ENCODE measurements at places on chromosomes 16 and 17.

DNA sequence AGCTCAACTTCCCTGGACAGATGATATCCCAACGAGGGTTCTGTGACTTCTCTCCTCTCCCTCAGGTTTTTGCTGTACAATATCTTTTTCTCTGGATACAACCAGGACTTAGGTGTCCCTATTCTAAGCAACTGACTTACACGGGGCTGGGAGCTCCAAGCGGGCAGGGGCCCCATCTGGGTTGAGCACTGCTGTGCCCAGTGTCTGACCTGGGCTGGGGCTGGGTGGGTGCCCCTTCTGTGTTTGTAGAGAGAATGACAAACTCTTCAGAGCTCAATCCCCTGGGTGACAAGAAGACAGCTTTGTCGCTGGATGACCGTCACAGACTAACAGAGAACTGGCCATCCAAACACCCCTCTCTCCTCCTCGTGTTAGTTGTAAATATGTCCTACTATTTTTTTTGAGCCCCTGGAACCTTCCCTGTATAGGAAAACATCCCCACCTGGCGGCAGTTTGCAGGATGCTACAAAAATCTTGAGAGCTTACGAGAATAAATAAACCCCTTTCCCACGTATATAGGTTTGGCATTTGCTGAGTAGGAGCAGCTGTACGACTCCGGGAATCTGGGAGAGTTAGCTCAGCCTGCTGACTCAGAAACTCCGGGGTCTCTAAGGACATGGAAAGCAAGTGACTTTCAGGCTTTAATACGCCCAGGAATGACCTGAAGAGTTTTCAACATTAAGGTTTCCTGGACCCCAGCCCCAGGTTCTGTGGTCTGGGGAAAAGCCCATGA lies 23.7 kb upstream of the RCVRN start:
- DNase-seq = no peak

- no peak for DNase-seq
Measured at GRCh38 chr17:58702708-58703107, 10.3 kb downstream of the RAD51C start.

DNA sequence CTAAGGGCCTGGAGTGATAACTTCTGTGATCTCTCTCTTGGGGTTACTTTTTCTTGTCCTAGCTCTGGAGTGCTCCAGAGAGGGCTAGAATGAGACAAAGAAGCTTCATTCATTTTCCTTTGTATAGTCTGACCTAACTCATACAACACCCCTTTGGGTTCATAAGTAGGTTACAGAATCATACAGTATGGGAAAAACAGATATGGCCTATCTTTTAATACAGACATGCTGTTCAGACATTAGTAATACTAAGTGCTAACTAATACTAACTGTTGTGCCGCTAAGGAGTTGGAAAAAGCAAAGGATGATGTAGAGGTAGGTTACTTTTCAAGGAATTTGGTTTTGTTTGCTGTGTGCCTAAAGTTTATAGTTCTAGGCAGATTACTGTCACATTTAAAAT lies 84.7 kb downstream of the NLK start:
- DNase-seq = no peak

DNA sequence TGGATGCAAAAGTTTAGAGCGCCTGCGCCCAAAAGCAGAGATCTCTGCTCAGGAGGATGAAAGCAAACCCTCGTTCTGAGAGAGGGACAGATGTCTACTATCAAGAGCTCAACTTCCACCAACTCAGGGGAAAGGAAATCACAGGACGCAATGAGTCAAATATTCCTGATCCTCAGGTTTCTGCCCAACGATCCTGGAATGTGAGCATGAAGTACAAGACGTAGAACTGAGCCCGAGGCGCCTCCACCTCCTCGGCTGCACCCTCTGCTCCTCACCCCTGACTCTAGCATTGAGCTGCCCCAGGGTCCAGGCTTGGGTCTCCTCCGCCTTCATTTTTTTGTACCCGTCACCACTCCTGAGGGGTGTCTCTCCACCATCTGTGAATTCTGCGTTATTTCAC lies 15.4 kb downstream of the IFT140 start:
- no peak for DNase-seq

DNA sequence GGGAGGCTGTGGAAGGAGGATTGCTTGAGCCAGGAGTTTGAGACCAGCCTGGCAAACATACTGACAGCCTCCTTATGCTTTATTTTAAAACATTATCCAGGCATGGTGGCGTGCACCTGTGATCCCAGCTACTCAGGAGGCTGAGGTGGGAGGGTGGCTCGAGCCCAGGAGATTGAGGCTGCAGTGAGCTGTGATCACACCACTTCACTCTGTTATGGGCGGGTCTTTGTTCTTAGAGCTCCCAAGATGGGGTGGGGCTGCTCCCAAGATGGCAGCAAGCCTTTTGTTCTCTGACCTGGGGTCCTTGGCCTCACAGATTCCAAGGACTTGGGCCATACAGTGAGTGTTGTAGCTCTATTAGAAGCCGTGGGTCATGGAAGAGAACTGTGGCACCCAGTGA lies 26.1 kb upstream of the ST6GALNAC2 start:
- DNase-seq = no peak

GRCh38 chr17:64331366-64331765 lies 59.3 kb downstream of the PECAM1 start:
- no peak for DNase-seq

DNA sequence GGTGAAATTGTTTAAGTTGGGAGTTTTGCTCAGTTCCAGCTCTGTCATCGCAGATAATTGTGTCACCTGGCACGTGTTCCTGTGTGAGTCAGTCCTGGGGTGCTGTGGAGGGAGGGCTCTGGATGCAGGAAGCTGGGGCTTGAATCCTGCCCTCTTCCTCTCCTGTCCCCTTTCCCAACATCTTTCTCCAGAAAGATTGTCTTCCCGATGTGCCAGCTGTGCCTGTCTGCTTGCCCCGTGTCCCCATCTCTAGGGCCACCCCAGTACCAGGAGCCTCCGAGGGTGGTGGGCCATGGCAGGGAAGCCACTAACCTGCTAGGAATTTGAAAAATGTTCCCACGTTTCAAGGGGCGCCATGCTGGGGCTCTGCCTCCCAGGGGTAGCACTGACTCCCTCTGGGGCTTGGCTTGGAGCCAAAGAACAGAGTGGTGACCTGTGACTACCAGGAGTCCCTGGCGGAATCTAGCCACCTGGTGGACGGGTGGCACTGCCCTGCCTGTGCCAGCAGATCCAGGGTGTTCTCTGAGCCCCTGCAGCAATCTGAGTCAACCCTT lies 198.1 kb downstream of the ENGASE start:
- no peak for DNase-seq

DNA sequence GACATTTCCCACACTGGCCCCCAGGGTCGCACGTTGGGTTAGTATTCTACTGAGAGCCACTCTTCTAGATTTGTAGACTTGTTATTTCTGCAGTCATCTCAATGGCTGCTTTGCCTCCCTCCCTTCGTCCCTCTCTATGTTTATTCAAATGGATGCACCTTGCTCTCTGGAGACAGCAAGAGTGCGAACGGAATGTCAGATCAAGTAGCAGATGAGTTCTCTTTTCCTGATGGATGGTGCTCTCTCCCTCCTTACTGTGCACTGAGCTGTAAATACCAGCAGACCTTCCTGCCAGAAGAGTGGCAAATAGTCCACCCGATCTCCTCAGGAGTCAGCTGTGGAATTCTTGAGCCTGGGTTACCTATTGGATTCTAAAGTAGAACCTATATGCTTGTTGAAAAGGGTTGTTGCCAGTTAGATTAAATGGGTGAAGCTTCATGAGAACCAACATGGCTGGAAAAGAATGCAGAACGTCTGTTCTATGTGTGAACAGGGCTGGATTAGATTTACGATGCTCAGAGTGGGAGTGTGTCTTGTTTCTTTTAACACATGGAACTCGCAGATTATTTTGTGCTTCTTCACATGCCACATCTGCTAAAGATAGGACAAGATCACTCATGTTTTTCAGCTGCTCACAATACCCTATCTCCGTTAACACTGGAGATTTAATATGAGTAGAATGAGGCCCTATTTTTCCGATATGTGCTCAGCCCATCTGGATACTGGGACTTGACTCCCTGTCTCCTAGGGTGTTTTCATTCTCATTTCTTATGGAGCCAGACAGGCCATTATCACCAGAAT lies 6.1 kb downstream of the GNAO1 start:
- no peak for DNase-seq

DNA sequence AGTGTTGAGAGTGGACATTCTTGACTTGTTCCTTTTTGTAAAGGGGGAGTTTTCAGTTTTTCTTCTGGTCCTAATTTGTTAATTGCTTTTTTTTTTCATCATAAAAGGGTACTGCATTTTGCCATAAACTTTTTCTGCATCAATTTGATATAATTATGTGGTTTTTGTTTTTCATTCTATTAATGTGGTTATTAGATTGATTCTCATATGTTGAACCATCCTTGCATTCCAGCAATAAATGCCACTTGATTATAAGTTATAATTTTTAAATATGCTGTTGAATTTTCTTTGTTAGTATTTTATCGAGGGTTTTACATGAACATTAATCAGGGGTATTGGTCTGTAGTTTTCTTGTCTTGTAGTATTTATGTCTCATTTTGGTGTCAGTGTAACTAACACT lies 87.2 kb upstream of the SMIM36 start:
- no peak for DNase-seq

GRCh38 chr17:6365200-6365943 lies 69.5 kb downstream of the AIPL1 start:
- no peak for DNase-seq

- DNase-seq = peak; percentile 42
Measured at GRCh38 chr17:83200231-83200699, 120.9 kb downstream of the METRNL start.

DNA sequence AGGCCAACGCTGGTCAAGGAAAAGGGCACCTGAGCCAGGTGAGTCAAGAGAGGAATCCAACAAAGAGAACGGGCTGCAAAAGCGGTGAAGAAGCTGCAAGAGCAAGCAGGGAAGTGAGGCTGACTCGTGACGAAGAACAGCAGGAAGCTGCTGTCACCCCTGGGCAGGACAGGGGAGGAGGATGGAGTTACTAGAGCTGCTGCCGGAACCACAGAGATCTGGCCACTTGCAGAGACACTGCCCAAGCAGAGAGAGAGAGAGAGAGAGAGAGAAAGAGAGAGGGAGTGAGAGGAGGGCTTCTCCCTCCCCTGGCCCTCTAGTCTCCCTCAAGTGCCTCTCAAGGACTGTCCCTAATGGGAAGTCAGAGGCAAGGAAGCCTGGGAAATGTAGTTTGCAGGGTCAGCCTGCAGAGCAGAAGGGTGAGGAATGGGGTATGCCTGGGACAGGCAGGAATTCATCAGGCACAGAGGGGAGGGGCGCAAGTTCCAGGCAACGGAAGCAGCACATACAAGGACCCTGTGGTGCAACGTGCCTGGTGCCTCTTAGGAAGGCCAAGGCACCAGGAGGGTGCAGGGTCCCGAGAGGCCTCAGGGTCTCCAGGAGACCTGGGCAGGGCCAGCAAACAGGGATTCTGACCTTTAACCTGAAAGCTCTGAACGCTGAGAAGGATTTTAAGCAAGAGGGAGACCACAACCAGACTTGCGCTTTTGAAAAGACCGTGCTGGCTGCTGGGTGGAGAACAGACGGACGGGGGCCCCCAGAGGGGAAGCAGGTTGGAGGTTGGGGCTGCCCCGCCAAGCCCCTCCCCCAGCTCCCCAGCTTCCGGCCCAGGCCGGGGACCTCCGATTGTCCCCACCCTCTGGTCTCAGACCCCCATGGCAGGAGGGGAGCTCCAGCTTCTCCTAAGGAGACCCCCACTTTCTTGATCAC lies 45.8 kb upstream of the CIBAR2 start:
- no peak for DNase-seq

DNA sequence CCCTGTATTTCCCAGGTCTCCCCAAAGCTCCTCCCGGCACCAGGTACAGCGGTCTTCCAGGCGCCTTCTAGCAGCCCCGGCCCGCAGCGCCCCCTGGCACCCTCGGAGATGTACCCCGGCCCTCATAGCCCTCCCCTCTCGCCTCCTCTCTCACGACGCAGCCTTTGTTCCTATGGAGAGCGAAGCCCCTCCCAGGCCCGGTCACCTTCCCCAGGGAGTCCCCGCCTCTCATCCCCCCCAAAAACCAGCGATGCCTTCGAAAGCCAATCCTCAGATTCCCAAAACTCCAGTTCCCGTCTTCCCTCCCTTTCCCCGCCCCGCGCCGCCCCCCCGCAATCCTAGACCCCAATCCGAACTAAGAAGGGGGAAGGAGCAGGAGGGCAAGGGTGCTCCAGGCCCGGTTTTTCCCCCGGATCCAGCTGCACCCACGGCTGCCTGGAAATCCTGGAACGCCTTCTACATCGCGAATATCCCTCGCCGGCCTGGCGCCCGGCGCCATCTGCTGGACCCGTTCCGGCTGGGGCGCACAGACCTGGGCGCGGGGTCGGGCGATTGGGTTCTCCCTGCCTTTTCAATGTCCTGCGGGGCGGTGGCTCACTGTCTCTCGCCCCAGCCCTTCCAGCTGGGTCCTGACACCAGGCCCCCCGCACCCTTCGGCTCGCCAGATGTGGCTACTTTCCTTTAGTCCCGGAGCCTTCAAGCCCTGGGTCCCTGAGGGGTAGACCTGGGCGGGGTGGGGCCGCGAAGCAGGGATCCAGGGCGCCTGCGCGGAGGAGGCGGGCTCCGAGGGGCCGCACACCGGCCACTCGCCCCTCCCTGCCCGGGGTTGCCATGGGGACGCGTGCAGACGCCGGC lies at the start of gene DNAH2:
TSS of gene DNAH2 (plus strand) at position 844 of the 855 bp plus-strand sequence. CDS start 1,991 bp downstream, outside the sequence.
- DNase-seq = no peak

DNA sequence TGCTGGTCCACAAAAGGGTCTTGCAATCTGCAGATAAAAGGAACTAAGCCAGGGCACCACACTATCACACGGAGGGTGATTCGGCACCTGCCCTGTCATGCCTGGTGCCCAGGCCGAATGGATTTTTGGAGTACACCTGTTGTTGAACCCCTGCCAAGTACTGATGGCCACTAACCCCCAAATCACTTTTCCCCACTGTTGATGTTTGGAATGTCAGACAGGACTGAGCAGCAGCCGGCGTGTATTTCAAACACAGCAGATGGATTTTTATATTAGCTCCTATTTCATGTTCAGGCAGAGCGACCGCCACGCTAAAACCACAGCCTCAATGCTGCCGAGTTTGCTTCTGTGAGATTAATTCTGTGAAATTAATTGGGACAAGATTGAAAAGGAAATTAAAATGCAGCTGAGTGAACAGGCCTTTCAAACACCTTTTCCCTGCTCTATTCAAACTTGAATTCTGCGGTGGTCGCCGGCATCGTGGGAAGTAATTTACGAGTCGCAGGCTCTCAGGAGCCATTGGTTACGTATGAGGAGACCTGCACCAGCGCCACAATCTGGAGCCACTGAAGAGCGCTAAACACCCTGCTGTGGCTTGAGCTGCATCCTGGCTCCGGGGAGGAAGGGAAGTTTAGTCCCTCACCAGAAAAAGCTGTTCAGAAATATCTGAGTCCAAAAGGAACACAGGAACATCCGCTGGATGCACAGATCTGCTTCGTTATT lies 48.5 kb downstream of the SNX11 start:
- no peak for DNase-seq

GRCh38 chr16:15502041-15502725 lies 67.8 kb downstream of the BMERB1 start:
- DNase-seq = no peak

GRCh38 chr17:44176257-44176656 lies 5.8 kb downstream of the ASB16 start:
- DNase-seq = no peak

Measured in stimulated activated CD8-positive, alpha-beta memory T cell treated with anti-CD3 and anti-CD28 coated beads, Interleukin-2, amount 100 ng/mL, for 1 hour (primary cell).